ENCODE measurements at places on chromosomes 6 and 20.

DNA sequence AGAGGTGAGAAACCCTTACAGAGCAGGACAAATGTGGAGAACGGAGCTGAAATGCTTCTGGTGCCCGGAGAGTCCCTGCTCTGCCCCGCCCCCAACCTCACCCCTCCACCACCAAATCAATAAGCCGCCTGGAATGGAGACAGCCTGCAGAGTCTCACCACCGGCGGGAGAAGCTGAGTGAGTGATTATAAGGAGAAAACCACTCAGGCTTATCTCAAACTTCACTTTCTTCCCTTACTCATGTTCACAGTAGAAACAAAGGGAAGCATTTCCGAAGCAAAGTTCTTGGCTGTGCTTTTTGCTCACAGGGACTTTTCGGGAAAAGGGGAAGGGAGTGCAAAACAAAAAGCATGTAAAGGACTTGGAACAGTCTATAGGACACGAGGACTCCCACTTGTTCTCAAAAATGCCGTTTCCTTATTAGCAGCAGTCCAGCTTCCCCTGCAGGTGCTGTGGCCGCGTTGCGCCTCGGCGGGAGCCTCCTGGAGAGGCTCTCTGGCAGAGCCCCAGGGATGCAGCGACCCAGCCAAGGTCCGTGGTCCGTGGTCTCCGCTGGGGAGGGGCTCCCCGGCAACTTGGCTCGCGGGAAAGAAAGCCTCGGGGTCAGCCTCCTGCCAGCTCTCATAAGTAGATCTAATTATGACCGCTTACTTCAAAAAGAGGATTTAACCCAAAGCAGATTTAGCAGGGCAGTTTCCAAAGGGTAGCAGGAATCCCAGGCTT lies 64.8 kb upstream of the TMEM30A start:
- DNase-seq: peak; percentile 53

- no peak for DNase-seq
Observed at GRCh38 chr6:144718431-144718830, 433.3 kb downstream of the UTRN start.

DNA sequence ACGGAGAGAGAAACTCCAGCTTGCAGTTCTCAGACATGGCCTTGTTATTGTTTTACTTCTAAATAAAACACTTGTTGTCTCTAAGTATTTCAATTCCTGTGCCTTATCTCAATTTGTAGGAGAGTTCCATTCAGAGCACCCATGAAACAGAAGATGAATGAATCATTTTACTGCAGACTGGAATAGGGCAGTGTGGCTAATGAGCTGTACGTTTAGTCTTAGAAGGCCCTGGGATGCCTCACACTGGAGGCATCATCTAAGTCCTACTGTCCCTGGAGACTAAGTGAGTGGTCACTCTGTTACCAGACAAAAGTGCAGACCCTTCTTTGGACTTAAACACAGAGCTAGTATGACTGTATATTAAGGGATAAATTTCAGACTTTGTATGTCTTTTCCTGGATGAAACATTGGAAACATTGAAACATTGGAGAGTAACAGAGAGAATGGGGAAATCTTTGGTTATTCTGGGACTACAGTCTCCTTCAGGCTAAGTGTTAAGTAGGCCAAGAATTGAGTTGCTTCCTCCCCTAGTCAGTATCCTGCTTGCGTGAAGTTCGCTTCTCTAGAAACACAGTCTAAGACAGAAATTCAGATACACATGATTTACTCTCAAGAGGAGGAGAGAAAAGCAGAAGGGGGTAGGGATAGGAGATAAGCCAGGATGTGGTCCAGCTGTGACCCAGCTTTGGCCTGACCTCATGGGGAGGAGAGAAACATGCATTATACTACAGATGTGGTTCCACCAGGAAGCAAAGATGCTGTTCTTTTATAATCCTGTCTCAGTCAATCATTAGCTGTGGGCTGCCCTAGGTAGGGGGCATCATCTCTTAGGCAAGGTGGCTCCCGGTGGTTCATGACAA lies 167.4 kb upstream of the BMP2 start:
- no peak for DNase-seq

DNA sequence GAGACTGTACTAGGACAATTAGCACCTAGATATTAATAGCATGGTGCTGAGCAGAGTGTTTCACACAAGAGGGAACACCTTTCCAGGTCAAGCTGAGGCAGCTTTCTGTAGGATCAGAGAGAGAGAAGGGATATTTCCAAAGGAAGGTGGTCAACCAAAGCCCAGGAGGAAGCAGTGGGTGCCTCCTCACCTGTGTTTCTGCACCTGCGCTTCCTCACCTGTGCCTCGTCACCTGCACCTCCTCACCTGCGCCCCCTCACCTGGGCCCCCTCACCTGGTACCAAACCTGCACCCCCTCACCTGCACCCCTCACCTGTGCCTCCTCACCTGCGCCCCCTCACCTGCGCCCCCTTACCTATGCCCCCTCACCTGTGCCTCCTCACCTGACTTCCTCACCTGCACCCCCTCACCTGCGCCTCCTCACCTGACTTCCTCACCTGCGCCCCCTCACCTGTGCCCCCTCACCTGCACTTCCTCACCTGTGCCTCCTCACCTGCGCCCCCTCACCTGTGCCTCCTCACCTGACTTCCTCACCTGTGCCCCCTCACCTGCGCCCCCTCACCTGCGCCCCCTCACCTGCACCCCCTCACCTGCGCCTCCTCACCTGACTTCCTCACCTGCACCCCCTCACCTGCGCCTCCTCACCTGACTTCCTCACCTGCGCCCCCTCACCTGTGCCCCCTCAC lies 67.9 kb downstream of the TTLL2 start:
- no peak for DNase-seq

GRCh38 chr20:10388597-10388996 lies 45.4 kb downstream of the MKKS start:
- DNase-seq: no peak

DNA sequence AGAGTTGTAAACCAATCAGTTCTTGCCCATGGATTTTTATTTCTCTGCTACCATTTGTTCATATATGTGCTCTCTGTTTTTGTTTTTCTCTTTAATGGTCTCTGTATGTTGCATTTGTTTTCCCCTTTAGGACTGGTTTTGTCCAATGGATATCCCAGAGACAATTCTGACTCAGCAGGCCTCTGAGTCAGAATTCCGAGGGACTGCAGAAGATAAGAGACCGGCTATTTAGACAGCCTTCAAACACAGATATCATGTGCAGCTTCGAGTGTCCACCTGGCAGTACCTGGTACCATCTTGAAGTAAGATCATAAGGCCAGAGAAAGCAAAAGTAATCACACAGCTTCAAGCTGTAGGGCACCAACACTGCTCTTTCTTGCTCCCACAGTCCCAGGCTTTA lies 125.5 kb downstream of the ELOVL4 start:
- DNase-seq: peak; percentile 2

GRCh38 chr6:90000864-90001731 lies 106.8 kb downstream of the GJA10 start:
- DNase-seq: no peak

DNA sequence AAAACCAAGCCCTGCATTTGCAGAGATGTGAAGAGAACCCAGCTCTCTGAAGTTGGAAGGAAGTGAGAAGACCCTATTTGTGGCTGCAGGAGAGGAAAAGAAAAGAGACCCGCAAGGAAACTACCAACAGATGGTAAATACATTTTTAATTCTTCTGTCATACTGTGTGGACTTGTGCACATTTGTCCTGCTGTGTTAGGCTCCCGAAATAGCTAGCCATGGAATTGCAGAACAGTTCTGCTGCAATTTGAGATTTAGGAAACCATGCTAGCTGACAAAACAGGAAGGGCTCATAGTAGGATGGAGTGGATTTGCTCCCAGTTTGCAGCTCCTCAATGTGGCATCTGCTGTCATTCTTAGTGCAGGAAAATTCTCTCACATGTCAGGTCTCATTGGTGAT lies 12.1 kb upstream of the ATXN1 start:
- DNase-seq: no peak

Data from ACHN (cell line).